Activated naive CD4-positive, alpha-beta T cell (primary cell): ENCODE measurements at places on chromosomes 2 and 18.

DNA sequence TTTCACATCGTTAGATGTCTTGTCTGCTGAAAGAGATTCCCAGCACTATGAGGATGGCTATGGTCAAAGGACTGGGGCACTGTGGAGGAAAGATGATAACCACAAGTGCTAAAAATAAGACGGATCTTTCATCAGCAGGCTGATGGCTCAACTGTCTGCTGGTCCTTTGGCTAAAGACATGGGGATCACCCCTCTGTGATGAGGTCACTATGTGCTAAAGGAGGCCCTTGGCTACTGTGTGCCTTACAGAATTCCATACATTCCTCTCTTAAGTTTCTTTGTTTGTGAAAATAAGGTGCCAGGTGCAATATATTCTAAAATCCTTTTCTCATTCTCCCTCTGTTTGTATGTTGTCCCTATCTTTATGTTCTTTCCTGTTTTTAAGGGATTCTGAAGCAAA is 39.7 kb upstream of the LYPD6 start:
- no peak for DNase-seq

DNA sequence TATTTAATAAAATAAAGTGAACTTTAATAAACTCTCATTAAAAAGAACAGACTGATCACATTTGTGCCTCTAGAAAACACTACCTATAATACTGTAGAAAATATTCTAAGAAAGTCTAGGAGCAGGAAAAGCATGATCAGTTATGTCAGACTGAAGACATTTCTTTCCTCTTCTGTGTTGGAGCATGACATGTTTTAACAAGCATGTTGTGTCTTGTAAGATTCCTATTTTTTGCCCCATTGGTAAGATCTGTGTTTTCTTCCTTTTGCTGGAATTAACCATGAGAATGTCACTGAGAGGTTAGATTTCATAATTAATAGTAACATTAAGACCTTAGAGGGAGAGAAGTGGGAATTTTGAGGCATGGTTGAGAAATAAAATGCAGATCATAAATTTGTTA is 27.7 kb downstream of the LAMA3 start:
- DNase-seq = no peak

GRCh38 chr18:46199515-46200147 is 95.4 kb downstream of the HAUS1 start:
- DNase-seq = no peak

- DNase-seq = no peak
These were observed 57.2 kb downstream of the ADNP2 start for GRCh38 chr18:80166240-80166639.

DNA sequence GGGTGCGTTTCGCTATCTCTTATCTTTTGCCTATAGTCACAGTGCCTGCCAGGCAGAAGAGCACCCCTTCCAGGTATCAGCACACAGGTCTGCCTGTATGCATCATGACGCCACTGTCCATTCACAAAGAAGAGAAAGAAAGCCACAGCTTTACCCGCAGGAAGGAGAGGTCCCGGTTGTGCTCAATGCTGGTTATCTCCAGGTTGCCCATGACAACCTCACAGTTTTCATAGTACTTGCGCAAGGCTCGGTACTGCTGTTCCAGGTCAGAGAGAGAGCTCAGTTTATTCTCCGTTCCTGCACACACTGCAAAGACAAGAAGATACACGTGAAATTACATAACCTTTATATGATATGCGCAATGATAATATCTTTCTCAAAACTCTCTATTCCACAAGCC is 414.0 kb downstream of the ERBB4 start:
- no peak for DNase-seq
